GM12864 (cell line): ENCODE measurements at places on chromosomes 2 and 18.

GRCh38 chr2:72051204-72051603, 96.5 kb downstream of the CYP26B1 start:
- no peak for DNase-seq

- DNase-seq: no peak
These were observed 62.0 kb upstream of the FZD7 start for GRCh38 chr2:201971531-201972228.

DNA sequence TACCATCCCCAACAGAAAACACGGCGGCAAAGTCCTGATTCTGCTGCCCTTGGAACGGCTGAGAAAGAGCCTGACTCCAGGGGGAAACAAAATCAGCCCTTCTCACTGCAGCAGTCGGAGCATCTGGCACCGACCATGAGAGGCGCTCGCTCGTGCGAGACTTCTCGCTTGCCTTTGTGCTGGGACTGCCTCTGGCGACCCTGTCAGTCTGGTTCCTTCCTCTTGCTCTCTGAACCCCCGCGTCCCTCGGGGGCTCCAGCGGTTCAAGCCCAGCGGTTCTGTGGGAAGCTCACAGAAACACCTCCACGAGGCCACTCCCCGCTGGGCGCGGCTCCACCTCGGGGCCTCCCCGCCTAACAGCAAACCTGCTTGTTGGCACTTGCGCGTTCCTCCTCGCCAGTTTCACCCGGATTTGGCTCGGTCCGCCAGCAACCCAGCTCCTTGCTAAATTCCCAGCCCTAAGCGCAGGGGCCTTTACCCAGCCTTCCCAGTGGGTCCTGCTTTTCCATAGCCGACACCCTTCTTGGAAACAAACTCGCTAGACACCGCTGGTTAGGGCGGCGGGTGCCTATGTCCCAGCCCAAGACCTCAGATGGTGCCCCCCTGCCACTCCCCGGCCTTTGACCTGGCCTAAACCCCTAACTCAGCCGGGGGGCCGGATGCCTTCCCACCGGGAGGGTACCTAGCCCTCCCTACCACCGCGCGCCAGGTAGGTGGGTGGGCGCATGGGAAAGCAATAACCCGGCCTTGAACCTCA, 2.2 kb downstream of the RND3 start:
- DNase-seq: no peak

DNA sequence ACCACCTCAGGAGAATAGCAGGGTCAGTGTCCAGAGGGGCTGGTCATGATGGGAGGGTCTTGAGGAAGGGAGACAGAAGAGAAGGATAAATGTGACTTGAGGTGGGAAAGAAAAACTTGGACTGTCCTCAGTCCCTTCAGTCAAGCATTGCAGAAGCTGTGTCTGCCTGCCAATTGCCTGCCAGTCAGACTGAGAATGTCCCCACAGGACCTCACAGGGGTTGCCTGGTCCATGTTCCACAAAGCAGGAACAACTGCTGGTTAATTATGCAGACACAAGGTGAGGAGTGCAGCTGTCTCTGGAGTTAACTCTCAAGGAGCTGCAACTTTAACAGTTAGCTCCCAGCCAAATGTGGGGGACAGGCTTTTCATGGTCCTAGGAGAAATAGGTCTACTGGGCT, 75.7 kb downstream of the TRIM43 start:
- DNase-seq: no peak

DNA sequence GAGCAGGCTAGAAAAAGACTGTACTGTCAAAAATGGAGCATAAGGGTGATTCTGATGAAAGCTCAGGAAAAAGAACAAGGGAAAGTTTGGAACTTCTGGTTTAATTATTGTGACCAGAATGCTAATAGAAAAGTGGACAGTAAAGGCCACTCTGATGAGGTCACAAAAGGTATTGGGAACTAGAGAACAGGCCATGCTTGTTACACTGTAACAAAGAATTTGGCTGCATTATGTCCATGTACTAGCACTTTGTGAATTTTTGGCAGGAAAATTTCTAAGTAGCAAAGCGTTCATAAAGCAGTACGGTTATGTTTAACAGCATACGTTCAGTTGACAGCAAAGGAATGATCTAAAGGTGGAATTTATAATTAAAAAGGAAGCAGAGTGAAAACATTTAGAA, 418.6 kb downstream of the TRIB2 start:
- DNase-seq: no peak

DNA sequence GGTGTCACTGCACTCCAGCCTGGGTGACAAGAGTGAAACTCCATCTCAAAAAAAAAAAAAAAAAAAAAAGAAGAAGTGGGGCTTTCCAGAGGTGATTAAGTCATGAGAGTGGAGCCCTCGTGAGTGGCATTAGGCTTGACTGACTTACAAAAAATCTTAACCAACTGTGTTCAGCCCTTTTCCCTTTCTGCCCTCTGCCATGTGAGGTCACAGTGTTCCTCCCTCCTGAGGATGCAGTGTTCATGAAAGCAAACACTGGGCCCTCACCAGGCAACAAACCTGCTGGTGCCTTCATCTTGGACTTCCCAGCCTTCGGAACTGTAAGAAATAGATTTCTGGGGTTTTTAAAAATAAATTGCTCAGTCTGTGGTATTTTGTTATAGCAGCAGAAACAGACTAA, 37.0 kb upstream of the METTL21A start:
- peak; percentile 76 for DNase-seq

DNA sequence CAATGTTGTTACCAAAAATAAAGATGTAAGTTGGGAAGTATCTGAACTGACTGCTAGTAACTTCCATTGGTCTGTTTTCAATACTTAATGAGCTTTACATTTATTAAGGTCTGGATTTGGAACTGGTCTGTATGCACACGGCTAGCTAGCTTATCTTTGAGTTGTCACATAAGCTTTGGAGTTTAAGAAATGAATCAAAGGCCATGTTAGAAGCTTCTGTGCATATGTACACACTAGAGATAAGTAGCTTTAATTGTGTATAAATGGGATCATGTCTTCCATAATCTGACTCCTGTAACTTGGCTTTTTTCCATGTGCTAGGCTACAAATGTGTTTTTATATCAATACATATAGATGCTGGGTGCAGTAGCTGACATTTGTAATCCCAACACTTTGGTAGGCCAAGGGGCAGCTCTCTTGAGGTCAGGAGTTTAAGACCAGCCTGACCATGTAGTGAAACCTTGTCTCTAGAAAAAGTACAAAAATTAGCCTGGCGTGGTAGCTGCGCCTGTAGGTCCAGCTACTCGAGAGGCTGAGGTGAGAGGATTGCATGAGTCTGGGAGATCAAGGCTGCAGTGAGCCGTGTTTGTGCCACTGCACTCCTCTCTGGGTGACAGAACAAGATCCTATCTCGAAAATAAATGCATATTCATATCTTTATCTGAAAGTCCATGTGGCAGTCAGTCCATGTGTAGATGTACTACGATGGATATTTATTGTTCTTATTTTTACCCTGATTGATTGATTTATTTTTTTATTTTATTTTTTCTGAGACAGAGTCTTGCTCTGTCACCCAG, 27.2 kb downstream of the ATIC start:
- DNase-seq: no peak

GRCh38 chr2:25494616-25495015, 152.9 kb upstream of the DNMT3A start:
- no peak for DNase-seq

DNA sequence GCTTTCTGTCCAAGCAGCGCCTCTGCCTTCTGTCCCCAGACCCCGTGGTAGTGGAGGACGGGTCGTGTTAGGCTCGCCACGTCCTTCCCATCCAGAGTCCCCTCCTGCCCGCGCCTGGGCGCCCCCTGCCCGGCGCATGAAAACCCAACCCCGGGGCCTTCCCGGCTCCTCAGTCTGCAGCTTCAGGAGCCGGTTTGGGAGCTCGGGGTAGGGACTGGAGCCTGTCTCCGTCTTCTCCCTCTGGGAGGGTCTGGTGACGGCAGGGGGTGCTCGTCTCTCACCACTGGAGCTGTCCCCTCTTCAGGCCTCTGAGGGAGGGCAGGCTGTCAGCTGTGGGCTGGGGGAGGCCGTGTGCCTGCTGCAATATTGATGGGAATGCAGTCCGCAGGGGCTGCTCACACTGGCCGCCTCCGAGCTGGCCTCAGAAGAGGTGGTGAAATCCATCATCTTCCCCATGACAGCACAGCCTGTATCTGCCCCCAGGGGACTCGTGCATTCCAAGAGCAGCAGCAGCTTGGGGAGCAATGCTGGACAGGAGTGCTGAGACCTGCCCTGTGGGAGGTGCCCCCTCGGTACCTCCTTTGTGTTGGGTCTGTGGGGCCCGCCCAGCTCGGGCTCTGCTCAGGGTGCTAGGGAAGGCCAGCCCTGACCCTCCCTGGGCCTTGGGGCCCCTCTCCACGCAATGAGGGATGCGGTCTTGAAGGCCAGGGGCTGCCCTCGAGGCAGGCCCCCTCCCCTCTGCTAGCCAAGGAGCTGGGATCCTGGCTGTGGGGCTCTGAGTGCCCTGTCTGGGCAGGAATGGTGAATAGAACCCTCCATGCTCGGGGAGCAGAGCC, 17.8 kb upstream of the KLHL30 start:
- DNase-seq: no peak

DNA sequence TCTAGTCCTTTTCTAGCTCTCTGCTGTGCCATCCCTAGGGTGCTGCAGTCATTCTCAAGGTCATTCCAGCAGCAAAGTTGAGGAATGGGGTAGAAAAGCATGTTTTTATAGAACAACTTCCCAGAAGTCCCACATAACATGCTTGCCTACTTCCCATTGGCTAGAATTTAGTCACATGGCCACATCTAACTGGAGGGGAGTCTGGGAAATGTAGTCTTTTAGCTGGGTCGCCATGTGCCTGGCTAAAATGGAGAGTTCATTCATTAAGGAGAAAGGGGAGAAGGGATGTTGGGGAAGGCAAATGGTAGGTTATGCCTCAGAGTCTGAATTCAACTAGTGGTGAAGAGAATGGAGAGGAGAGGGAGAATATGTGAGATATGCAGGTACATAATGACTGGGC, 85.7 kb downstream of the SLC4A3 start:
- DNase-seq: no peak

DNA sequence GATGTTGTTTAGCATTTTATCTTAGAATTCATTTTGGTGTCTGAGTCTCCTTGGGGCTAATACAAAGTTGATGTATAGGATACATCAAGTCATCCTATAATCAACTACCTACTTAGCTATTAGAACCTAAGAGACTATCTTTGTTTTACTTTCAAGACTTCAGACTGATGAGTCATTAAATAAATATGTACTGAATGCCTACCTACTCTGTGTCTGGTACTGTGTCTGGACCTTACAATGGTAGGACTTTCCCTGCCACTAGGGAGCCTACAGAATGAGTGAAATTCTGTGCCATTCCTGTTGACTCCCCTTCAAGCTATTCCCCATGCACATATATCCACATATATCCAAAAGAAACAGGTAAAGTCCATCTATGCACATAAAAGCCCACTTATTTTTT, 114.5 kb downstream of the ERBB4 start:
- no peak for DNase-seq

DNA sequence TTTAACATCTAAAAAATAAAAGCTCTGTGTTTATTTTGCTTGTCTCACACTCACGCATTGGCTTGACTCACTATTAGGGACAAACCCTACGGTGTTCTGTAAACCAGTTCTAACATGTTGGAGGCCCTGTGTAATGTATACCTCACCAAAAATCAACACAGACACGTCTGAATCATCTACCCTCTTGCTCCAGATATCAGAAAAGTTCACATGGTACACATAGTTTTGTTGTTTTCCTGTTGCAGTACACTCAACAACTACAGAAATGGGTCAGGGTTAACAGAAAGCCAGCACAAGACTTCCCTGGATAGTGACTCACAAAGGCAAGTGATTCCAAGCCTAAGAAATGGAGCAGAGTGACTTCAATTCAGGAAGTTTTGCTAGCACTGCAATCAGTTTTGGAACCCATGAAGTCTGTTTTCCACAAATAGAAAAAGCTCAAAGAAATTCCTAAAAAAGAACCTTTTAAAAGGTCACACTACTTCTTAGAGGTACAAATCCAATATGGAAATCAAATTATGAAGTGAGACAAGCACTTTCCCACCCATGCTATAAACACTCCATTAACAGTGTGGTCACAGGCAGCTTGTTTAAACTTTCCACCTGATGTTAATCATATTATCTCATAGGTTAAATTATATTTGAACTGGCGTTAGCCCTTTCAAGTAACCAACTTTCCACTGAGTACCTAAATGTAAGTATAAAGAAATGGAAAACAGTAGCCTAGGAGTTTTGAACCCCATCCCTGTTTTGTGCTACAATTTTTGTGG, 87.4 kb downstream of the GAREM1 start:
- DNase-seq: no peak

GRCh38 chr18:11134940-11135339, 14.4 kb downstream of the PIEZO2 start:
- no peak for DNase-seq

DNA sequence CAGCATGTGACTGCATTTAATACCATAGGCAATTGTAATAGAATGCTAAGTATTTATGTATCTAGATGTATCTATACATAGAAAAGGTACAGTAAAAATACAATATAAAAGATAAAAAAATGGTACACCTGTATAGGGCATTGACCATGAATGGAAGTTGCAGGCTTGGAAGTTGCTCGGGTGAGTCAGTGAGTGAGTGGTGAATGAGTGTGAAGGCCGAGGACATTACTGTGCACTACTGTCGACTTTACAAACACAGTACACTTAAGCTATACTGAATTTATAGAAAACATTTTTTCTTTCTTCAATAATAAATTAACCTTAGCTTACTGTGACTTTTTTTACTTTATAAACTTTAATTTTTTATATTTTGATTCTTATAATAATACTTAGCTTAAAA, 8.9 kb downstream of the DIS3L2 start:
- no peak for DNase-seq

GRCh38 chr18:46663539-46663938, 6.5 kb upstream of the LOXHD1 start:
- DNase-seq: no peak

- no peak for DNase-seq
These were observed 37.6 kb downstream of the PTPN18 start for GRCh38 chr2:130393318-130393910.

DNA sequence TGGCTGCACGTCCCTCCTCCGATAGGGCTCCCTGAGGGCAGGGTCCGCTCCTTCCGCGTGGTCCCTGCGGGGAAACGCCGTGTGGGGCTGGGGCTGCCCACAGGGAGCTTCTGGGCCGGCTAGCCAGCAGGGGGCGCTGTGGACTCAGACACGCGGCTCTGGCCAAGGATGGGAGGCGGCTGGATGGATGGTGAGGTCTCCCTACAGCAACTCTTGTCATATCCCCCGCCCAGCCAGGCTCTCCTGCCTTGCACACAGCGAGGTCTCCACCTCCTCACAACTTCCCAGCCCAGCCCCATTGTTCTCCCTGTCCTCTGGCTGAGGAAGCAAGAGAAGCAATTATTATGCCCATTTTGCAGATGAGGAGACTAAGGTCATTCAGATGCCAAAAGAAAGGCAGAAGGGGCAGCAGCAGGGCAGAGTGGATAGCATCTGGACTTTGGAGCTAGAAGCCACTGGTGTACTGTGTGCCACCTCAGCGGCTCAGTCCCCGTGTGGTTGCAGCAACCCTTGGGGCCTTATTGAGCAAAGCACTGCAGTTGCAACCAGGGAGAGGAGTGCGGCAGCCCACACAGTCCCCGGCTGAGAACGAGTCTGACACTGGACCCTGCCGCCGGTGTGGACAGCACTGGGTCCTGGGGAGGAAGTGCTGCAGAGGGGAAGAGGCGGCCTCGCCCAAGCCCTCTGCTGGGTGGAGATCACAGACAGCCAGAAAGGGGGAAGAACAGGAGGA, 99.0 kb downstream of the ZFP36L2 start:
- no peak for DNase-seq
